ENCODE measurements at places on chromosomes 1 and 21.

DNA sequence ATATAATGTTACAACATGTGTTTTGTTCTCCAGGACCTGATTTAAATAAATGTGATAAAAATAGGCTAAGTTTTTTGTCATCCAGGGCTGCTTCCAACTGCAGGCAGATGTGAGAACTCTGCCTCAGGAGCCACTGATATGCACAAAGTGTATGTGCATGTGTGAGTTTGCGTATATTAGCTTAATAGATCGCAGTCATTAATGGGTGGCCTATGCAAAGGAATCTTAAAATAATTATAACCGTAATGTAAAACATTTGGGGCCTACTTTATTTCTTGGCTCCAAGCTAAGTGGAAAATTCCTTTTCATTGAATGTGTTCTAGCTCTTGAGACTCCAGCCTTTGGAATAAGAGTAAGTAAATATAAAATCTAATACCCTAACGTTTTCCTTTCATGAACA is 16.8 kb downstream of the DHX9 start:
- DNase-seq: no peak

GRCh38 chr1:41851589-41851988 is 67.1 kb downstream of the HIVEP3 start:
- no peak for DNase-seq

GRCh38 chr1:193176113-193176512 is 10.3 kb downstream of the B3GALT2 start:
- no peak for DNase-seq

DNA sequence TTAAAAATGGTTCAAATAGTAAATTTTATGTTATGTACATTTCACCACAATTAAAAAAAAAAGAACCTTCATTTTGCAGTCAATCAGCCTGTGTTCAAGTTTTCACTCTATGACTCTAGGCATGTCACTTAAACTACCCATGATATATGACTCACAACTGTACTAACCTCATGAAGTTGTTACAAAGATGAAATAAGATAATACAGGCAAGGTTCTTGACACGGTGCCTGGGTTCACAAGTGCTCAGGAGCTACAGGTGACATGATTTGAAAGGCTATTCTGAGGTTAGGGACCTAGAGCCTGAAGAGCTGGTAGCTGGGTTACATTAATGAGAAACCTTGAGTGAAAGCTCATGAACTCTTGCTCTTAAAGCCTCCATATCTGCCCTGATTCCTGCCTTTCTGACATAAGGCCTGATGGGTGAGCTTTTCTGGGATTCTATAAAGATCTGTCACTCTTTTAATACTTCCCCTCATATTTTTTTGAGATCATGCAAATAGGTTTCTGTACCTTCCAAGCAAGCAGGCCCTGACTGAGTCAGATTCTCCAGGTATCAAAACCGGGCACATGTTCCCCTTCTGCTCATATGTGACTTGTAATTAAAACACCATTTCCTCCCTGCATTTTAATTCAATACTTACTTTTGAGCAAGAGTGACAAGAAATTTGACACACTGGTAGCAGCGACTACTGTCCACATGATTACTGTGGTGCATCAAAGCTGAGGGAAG is 34.0 kb downstream of the PCSK9 start:
- DNase-seq: no peak

DNA sequence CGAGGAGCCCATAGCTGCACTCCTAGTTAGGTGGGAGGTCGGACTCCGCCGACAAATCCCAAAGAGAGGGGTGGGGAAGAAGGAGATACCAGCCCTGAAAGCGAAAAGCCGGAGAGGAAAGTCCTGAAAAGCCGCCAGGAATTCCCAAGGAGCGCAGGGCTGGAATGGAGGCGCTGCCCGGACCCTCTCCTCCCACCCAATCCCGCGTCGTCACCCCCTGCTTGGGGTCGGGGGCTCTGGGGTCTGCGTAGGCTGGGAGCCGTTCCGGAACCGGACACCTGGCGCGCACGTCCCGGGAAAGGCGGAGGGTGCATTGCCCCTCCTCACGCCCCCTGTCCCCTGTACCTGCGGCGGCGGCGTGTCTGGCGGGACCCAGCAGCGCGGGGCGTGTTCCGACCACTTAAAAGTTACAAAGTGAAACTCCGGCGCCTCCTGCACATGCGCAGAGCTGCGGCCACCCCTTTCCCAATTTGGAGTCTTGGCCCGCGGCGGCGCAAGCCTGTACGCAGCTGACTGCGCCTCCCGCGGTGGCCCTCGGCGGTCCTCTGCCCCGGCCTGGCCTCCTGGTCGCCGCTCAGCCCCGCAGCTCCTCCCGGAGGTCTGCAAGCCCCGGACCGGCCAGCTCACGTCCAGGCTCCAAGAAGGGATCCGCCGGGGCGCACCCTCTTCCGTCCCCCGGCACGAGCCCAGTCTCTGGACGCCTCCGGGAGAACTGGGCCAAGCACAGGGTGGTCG is at the start of gene TMEM63A:
TSS of gene TMEM63A (minus strand) at position 422 of the 735 bp plus-strand sequence. CDS start 4,800 bp downstream, outside the sequence.
- peak; percentile 91 for DNase-seq
